ENCODE measurements at places on chromosomes 11 and 22. TPM values are rescaled to one million over a fixed set of nuclear protein-coding genes. Genes with fewer than 3 reads are reported as not detected.

C22orf15 gene
- 0.75 TPM for polyA plus RNA-seq

OLFML1 gene
- not detected for polyA plus RNA-seq

TMA7B gene
- polyA plus RNA-seq: 3.0 TPM

LRRC74B gene
- not detected for polyA plus RNA-seq

ARVCF gene
- 0.92 TPM for polyA plus RNA-seq

C11orf65 gene
- polyA plus RNA-seq: 0.78 TPM

OR51E2 gene
- not detected for polyA plus RNA-seq

TNNI2 gene
- polyA plus RNA-seq: not detected

GRCh38 chr11:2691355-2691761, 8.4 kb downstream of the KCNQ1OT1 start:
- DNase-seq: no peak

DNA sequence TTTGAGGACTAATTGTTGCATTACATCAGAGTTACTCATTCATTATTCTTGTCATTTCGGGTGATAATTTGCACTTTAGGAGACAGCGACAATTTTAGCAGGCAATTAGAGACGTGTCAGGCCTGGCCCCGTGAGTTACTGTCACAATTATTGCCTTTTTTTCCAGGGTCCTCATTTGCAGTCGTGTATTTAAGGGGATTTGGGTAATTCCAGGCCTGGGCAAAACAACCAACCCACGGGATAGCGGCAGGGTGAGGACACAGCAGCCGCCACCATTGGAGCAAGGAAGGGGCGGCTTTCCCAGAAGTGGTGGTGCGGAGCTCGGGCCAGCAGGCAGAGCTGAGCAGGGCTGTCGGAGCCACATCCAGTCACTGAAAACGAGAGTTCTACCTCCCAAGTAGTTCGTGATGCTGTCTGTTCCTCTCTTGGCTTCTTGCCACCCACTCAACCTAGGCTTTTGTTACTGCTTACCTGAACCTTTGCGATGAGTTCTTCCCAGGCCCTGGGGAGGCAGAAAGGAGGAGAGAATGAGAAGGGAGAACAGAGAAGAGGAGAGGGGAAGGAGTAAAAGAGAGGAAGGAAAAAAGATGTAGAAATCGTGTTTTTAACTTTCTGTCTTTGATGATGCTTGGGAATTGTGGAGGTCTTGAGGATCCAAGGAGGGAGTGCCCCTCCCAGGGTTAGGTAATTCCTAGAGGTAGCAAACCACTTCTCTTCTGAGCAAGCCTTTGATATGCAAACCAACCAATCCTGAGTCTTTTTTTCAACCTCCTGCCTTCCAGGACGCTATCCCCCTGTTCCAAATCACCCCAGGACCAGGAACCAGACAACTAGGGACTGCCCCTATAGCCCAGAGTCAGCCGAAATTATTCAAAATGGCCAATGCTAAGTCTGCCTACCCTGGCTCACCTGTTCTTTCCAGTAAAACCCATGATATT, 236.1 kb downstream of the MIAT start:
- no peak for DNase-seq

GRCh38 chr11:47188259-47188658, 2.0 kb upstream of the PACSIN3 start:
- no peak for DNase-seq

- DNase-seq: no peak
These were observed 43.6 kb upstream of the LINC01488 start for GRCh38 chr11:69437876-69438205.

- no peak for DNase-seq
These were observed 51.6 kb upstream of the MYEOV start for GRCh38 chr11:69242266-69242920.

GRCh38 chr11:44940404-44940803, 10.3 kb downstream of the TP53I11 start:
- DNase-seq: no peak

DNA sequence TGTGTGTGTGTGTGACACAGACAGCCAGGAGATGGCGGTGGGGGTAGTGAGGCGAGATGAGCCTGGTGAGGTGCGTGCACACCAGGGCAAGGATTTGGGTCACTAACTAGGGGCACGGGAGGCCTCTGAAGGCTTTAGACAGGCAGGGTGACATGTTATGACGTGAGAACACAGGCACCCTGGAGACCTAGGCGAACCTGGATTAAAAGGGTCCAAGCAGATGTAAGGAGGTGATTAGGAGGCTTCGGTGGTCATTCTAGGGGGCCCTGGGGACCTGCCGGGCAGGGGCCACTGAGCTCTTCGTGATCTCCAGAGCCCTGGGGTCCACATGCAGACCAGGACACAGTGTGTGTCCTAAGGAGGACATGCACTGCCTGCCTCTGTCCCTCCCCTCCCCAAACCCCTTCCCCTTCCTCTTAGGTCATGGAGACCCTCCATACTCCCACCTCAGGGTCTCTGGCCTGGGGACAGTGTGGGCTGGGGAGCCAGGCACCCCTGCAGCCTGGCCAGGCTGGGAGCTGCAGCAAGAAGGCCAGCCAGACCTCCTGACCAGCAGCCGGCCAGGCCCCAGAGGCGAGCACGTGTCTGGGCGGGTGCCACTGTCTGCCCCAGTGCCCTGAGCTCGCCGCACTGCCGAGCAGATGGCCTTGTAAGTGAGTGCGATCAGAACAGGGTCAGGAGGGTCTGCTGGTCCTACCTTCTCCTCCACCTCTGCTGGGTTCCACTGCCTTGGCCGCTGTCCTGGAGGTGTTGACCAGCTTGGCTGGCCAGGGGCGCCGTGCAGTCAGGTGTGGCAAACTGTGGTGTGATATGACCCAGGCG, 32.1 kb downstream of the IFT27 start:
- DNase-seq: no peak

- DNase-seq: no peak
These were observed 55.0 kb downstream of the LARGE1 start for GRCh38 chr22:33865248-33865647.

GRCh38 chr11:20337526-20338154, 25.9 kb upstream of the HTATIP2 start:
- no peak for DNase-seq

GRCh38 chr11:116052603-116053547, 548.7 kb upstream of the CADM1 start:
- no peak for DNase-seq

- DNase-seq: no peak
These were observed 24.7 kb upstream of the BAIAP2L2 start for GRCh38 chr22:38135133-38135706.

DNA sequence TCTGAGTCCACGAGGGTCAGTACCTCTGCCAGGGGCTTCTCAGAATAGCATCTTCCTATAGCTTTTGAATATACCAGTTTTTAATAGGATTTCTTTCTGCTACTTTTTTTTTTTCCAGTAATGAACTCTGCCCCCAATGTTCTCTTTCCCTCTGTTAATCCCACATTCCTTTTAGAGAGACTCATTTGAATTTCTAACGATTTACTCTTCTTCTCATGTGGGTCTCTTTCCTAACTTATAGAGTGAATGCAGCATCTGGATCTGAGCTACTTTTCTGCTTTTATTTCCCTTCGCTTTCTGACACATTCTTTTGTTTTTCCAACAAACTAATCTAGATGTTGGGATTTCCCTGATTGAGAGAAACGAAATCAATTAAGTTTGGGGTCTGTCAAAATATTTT, 71.4 kb downstream of the INSC start:
- DNase-seq: no peak

GRCh38 chr11:66687831-66688281, 10.2 kb upstream of the RBM4B start:
- no peak for DNase-seq

DNA sequence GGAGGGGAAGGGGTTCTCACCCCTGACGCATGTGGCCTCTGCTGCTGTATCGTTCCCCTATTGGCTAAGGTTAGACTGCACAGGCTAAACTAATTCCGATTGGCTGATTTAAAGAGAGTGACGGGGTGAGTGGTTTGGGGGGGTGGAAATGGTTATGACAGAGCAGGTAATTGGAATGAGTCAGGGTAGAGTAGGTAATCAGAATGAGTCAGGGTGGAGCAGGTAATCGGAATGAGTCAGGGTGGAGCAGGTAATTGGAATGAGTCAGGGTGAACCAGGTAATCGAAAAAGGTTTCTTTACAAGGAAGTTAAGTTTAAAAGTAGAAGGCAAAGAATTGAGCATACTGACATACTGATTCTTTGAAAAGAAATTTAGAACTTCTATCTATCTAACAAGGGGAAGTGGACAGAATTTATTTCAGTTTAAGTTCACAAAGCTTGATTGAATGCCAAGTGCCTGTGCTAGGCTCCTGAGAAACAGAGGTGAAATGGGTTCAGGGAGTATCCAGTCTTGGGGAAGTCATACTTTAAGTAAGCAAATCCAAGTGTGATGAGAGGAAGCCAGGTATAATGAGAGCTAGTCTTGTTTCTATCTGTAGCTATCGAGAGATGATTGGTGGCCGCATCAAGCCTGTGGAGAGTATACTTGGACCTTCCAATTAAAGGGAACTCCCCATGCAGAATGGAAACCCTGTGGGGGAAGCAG, 58.0 kb downstream of the C11orf91 start:
- no peak for DNase-seq

DNA sequence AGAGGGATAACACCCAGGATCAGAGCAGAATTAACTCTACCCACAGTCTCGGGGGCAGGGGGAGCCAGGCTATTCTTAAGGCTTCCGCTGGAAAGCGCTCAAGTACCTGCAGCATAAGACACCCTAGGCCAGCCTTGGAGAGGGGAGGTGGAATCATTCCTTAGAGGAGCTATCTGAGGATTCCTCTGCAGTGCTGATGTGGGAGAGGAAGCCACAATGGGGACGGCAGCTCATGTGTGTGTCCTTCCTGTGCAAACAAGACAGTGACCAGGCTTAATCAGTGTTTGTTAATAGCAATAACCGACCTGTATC, 382.2 kb upstream of the CADM1 start:
- DNase-seq: no peak

- DNase-seq: no peak
These were observed 9.4 kb downstream of the DRD2 start for GRCh38 chr11:113465786-113466185.
